GM13977 (cell line): ENCODE measurements at places on chromosomes 2 and 18.

GRCh38 chr2:219247678-219248642 lies 2.7 kb downstream of the STK16 start:
- DNase-seq: no peak

GRCh38 chr2:8514274-8514662 lies 167.6 kb upstream of the ID2 start:
- DNase-seq: no peak

DNA sequence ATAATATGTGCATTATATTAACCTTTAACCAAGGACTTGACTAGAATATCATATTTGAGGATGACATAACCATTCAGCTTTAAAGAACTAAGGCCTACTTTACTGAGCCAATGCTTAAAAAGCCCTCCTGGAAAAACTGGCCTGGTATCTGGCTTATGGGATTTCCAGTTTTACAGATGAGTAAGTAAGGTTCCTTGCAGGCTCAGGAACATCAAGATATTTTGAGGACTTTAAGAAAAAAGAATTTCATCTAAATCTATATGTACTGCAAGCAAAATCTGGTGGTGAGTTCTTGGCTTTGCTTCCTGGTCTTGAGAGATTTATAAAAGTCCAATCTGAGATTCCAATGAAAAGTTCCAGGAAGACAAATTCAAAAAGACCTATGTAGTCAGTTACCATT lies 417.0 kb upstream of the NRXN1 start:
- no peak for DNase-seq

GRCh38 chr2:112787294-112787693 lies 3.0 kb upstream of the IL1A start:
- no peak for DNase-seq

GRCh38 chr2:122831649-122832048 lies 1076.2 kb downstream of the TSN start:
- DNase-seq: no peak

GRCh38 chr2:217371781-217372213 lies 511.9 kb upstream of the TNP1 start:
- DNase-seq: no peak

DNA sequence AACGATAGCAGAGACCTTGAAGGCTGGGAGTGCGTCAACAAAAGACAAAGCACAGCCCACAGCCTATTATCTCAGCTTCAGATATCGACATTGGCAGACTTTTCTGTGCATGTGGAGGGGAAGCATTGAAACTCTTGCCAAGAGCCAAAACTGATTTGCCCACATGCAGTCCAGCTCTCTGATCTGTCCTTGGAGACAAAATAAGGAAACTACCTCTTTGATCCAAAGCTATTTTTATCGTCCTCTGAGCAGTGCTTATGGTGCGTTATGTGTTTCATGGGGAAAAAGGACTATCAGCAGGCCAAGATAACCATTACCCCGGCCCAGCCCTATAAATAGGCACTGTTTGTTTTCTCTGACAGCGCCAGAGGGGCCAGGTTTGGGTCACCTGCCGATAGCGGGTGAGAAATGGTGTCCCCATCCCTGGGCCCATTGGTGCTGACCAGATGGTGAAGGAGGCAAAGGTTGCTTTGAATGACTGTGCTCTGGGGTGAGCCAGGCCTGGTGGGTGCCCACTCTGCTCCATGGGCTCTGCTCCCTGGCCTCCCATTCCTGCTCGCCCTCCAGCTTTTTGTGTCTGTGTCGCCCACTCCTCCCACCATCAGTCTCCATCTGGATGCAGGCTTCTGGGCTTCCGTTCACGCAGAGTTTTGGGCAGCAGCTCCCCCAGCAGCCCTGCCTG lies 176.1 kb upstream of the HS6ST1 start:
- DNase-seq: no peak

DNA sequence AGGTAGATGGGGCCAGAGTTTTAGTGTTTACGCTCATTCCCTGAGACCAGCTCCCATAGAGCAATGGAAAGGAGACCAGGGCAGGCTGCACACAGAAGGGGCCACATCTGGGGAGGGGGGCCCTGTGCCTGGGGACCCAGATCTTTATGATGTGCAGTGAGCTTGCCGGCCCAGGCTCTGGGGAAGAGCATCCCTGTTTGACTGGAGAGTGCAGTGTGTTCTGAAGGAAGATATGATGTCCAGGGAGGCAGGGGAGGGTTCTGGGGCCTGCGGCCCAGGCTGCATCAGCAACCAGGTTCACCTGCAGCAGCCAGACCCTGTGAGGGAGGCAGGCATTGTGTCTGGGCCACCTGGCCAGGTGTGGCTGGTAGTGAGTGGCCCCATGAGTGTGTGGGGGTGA lies 13.8 kb downstream of the TPO start:
- DNase-seq: no peak

DNA sequence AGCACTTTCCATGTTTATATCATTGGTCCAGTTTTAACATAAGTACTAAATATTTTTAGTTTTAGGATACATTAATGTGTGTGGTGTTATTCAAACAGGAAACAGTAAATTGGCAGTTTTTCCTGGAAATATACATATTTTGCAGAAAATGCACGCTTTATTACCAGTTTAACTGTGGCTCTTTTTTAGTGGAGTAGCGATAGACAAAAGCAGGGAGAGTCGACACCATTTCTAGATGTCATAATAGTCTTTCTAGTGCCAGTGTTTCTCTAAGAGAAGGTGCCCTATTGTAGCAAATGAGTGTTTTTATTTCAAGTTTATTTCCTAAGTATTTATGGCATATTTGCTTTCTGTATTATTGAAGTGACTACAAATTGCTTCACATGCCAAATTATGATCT lies 9.1 kb upstream of the SLC35G4 start:
- no peak for DNase-seq
